Naive thymus-derived CD4-positive, alpha-beta T cell (primary cell): ENCODE measurements at places on chromosomes 7 and 10. TPM values are rescaled to one million over a fixed set of nuclear protein-coding genes. Genes with fewer than 3 reads are reported as not detected.
A peak's percentile ranks its signal among the peaks of the same experiment; 100 is the strongest.

GRCh38 chr10:42885491-42886270, 103.1 kb downstream of the BMS1 start:
- DNase-seq: no peak
- H3K36me3 ChIP-seq: no peaks in the 10 kb centered on the region
- no peaks in the 10 kb centered on the region for H3K4me1 ChIP-seq
- no peak overlapping the region for H3K4me3 ChIP-seq

- H3K4me1 ChIP-seq: no peaks in the 10 kb centered on the region
- no peak overlapping the region for H3K4me3 ChIP-seq
- H3K27me3 ChIP-seq: no peaks in the 10 kb centered on the region
- no peak for DNase-seq
- H3K36me3 ChIP-seq: no peaks in the 10 kb centered on the region
Observed at GRCh38 chr7:47573758-47574481, 8.0 kb downstream of the TNS3 start.

- DNase-seq: no peak
- no peaks in the 10 kb centered on the region for H3K27me3 ChIP-seq
- H3K27ac ChIP-seq: no peak overlapping the region
Observed at GRCh38 chr10:1085258-1085657, 29.1 kb downstream of the WDR37 start.

DNA sequence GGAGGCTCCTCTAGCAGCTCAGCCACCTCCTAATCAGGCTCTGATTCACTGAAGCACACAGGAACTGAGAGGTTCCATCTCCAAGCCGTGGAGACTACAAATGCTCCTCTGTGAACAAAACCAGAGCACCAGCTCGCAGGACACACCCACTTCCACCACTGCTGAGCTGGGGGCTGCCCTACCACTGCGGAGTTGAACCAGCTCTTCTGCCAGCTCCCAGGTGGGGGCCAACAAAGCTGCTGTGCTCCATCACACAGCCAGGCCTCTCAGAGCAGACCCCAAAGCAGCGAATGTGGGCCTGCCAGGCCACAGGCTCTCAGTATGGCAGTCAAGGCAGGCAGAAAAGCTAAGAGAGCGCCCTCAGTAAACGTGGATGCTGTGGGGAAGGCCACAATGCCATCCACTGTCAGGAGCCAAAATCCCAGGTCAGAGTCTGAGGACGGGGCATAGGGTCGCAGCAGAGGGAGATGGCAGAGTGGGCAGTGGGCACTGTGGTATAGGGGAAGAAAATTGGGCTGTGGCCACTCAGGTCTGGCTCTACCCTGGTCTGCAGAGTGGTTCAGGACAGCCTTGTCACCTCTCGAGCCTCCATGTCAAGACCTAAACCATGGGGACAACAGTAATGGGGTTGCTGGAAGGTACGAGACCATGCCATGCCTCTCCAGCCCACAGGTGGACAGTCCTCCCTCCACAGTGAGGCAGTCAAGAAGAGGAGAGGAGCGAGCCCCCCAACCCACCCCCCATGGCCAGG, 82.1 kb downstream of the GRID1 start:
- DNase-seq: peak; percentile 6
- no peaks in the 10 kb centered on the region for H3K27me3 ChIP-seq
- H3K4me3 ChIP-seq: no peak overlapping the region
- no peak overlapping the region for H3K27ac ChIP-seq
- no peaks in the 10 kb centered on the region for H3K4me1 ChIP-seq

DNA sequence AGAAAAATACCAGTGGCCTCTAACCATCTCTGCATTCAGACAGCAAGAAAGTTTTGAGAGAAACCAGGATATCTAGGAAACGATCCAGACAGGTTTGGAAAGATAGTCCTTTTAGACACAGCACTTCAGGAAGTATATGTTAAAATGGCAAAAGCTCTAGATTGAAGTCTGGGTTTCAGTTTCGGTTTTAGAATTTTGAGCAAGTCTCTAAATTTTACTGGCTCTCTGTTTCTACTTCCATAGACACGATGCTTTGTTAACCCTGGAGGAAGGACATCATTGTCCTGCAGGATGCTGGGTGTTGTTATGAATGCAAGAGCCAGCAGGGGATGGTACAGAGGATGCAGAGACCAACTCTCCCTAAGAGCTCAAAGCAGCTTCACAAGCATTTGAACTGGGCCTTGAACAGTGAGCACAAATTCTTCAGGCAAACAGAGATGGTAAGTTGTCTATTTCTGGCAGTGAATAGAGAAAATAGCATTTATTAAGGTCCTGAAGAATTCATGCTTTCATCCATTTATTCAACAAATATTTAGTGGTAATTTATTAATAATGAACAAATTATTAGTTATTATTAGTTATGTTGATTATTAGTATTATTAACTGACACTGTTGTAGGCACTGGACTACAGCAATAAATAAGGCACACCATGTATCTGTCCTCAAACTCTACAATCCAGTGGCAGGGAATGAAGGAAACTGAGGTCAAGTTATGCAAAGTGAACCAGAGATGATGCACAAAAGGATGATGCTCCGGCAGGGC, 152.7 kb upstream of the NRP1 start:
- H3K27ac ChIP-seq: no peak overlapping the region
- H3K4me3 ChIP-seq: peak overlapping the region; percentile 18
- no peaks in the 10 kb centered on the region for H3K36me3 ChIP-seq
- no peaks in the 10 kb centered on the region for H3K27me3 ChIP-seq
- H3K4me1 ChIP-seq: no peaks in the 10 kb centered on the region

DNA sequence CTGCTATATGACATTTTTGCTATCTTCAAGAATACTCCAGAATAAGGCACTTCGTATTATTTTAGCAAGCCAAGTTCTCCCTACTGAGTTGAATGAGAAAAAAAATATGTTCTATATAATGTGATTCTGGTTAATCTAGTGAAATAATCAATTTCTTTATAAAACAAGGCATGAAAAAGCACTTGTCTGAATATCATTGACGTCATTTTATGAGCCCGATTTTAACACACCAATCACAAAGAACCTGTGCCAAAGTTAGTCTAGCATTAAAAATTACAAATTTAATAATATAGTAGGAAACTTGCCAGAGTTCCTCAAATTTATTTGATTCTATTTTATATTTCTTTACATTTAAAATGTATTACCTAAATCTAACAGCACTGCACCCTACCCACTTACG, 125.3 kb downstream of the CD36 start:
- no peak for DNase-seq
- H3K27ac ChIP-seq: no peak overlapping the region
- no peaks in the 10 kb centered on the region for H3K27me3 ChIP-seq
- no peak overlapping the region for H3K4me3 ChIP-seq
- H3K4me1 ChIP-seq: no peaks in the 10 kb centered on the region

DNA sequence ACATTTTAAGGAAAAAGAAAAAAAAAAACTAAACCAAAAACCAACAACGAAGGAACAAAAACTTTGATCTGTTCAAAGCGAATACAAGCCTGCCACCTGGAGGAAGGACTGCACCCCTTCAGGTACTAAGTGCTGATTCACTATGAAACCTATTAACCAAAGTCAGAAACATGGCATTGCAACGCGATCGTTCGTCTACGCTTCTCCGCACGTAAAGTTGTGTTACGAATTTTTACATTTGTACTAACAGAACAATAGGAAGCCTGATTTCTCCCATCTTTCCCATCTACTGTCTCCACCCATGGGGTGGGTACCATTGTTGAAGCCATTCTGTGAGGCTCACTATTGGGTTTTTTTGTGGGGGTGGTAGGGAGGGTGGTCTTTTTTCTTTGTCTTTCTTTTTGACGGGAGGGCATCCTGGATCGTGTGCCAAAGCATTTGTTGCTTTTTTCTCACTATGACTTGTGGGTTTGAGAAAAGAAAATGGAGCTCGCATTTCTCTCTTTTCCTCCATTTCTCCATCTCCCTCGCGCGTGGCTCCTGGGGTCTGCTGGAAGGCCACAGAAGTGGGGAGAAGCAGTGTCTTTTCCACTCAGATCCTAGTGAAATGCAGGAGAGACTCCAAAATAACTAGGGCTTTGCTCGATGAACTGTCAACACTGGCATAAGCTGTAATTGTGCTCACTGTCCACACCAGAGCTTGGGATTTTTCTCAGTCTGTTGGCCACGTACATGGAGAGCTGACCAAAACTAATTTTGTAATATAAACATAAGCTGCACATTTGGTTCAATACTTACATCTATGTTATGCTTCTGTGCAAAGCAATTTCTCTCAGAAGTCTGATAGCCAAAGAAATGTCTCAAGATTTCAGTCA, 100.9 kb upstream of the YAE1 start:
- peak; percentile 27 for DNase-seq
- no peaks in the 10 kb centered on the region for H3K27me3 ChIP-seq

The ZNF746 gene
- total RNA-seq: 24.0 TPM
